WTC11 (cell line): ENCODE measurements at places on chromosomes 6 and 20.

- no peak for DNase-seq
Measured at GRCh38 chr20:52411611-52412010, 220.0 kb upstream of the ZFP64 start.

- DNase-seq, result no peak
Measured at GRCh38 chr6:139014945-139015344, 13.6 kb upstream of the ABRACL start.

GRCh38 chr20:35432430-35432735 is 5.6 kb downstream of the GDF5 start:
- no peak for DNase-seq

- no peak for DNase-seq
Measured at GRCh38 chr6:45630801-45631200, 253.1 kb upstream of the SUPT3H start.
